ENCODE measurements at places on chromosomes 16 and 17. TPM values are rescaled to one million over a fixed set of nuclear protein-coding genes. Genes with fewer than 3 reads are reported as not detected.

Gene TBC1D3
- total RNA-seq: not detected

Gene HOXB9
- not detected for total RNA-seq

Gene KRT17
- total RNA-seq: 21,525 TPM

Gene KRT24
- 1.5 TPM for total RNA-seq

Gene UTS2R
- total RNA-seq: not detected

Gene NPTX1
- not detected for total RNA-seq

Gene SCN4A
- not detected for total RNA-seq

Gene LPCAT2
- 40.3 TPM for total RNA-seq

Gene CDYL2
- 1.1 TPM for total RNA-seq

Gene MMP28
- total RNA-seq: 64.9 TPM
